ENCODE measurements at places on chromosomes 7 and 10.

GRCh38 chr10:116209781-116210180 is 63.2 kb downstream of the GFRA1 start:
- DNase-seq: no peak

DNA sequence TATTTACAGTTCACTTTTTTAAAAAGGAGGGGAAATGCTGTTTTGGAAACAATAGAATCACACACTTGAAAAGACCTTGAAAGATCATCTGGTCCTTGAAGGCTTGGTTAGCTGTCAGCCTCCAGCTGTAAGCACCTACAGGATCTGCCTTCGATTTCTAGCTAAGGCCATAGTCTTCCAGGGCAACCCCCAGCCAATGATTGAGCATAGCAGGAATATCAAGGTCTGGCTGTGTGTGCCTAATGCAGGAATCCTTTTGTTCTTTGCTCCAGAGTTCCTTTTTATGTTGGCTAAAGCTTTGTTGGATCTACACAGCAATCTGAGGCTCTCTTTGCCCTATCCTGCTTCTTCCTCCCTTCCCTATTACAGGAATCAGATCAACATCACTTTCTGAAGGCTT is 5.2 kb upstream of the YAE1 start:
- no peak for DNase-seq

- DNase-seq: no peak
Observed at GRCh38 chr10:112429147-112429546, 17.6 kb downstream of the ZDHHC6 start.

DNA sequence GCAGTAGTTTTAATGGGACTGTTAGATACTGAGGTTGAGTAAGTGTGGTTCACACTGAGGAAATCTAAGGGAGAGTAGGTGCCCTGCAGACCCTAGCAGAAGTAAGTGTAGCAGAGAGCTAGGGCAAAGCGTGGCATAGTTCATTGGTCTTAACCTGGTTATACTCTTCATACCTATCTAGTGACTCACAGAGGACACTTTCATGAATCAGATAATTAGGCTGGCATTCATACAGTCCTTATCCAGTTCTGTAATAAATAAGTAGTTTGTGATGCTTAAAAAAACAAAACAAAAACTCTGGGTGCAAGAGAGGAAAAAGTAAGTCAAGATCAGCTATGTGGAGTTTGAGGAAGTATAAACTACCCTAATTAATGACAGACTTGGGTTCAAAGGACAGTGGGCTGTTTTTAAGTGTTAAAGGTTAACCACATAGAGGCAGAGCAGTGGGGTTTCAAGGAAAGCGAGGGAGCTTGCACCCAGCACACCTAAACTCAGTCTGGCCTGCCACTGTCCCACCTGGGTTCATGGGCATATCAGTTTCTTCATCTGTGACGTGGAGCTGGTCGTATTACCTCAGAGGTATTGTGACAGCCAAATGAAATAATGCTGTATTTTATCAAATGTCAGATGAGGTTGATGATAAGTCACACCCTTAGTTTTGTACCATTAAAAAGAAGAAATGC is 27.1 kb downstream of the LMTK2 start:
- no peak for DNase-seq

- DNase-seq: no peak
Observed at GRCh38 chr10:116880716-116881482, 31.6 kb downstream of the ENO4 start.

DNA sequence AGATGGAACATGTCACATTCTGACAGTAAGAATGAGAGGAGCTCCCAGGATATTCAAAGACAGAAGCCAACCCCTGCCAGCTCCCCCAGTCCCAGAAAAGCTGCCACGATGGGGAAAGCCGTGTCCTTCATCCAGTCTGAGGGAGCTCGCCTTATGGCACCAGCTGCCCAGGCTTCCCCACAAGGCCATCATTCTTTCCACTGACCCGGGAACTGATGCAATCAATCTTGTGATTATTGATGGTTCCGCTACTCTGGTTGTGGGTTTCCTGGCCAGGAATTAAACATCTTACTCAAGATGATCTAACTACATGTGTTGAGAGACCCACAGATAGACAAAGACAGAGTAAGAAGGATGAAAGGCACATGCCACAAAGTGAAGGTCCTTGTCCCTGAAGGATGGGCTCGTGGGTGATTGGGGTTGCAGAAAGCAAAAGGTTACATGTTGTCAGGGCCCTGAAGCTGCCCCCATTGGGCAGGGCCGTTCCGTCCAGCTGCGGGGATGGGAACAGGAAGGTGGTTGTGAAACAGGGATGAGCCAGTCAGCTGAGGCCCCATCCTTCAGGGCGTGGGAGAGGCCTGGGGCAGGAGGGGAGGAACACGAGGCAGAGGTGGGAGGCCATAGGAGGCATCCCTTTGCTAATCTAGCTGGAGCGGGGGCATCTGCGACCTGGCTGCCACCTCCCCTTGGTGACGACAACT is 127.6 kb downstream of the OAT start:
- no peak for DNase-seq

GRCh38 chr10:53489335-53490182 is 717.0 kb upstream of the MBL2 start:
- DNase-seq: no peak

DNA sequence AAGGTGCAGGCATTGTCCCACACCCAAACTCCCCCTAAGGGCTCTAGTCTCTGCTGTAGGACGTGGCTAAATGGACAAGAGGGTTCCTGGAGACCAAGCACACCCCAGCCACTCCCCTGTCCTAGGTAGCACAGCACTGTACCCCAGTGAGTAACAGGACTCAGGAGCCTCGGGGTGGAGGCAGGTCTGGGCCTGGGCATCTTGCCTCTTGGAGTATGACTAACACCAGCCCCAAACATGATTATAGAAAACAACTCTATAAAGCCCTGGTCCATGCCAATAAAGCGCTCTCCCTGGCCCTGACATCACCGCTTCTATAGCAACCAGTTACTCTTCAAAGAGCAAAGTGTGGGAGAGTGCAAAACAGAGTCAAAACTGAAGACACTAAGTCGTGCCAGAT is 195.0 kb downstream of the CALN1 start:
- no peak for DNase-seq

DNA sequence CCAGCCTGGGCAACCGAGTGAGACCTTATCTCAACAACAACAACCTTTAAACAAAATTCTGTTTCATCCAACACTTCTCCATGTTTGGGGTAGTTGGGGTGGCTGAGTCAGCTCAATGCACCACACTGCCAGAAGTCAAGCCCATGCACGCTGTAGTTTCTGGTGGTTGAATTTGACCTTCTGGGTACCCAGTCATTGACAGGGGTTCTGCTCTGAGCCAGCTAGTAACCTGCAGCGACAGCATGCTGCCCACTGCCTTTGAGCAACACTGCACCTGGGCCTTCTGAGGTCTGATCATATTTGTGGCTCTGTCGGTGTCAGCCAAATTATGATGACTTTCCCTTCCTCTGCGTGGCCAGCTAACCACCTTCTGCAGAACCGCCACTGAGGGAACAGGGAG is 84.6 kb upstream of the ZNF438 start:
- DNase-seq: no peak

GRCh38 chr7:12152196-12152918 is 58.7 kb upstream of the TMEM106B start:
- no peak for DNase-seq

DNA sequence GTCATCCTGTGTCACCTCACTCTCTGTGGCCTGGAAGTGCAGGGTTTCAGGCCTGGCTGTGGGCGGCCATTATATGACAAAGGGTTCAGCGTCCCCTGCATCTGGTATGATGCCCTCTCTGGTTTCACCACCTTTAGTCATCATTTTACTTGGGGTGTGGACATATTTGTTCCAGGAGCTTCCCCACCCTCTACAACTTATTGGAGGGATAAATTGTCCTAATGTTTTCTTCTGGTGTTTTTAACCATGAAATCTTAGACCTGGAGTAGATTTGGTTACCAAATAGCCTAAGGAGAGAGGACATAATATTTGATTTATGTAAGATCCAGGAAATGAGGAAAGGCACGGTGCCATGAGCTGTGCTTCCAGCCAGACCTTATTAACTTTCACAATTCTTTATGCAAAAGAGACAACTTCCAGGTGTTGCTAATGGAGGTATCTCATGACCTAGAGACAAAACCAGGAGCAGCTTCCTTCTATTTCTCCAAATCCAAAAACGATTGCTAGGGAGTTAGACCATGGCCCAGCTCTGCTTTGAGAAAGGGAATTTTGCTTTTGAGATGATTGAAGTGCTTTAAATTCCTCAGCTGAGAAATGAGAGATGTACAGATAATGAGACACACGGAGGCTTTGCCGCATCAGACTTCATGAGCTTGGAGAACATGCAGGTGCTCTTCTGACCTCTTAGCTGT is 20.9 kb downstream of the WBP1L start:
- DNase-seq: no peak
